Vagina (tissue), 2 donors: ENCODE measurements at places on chromosomes 4 and X.

DNA sequence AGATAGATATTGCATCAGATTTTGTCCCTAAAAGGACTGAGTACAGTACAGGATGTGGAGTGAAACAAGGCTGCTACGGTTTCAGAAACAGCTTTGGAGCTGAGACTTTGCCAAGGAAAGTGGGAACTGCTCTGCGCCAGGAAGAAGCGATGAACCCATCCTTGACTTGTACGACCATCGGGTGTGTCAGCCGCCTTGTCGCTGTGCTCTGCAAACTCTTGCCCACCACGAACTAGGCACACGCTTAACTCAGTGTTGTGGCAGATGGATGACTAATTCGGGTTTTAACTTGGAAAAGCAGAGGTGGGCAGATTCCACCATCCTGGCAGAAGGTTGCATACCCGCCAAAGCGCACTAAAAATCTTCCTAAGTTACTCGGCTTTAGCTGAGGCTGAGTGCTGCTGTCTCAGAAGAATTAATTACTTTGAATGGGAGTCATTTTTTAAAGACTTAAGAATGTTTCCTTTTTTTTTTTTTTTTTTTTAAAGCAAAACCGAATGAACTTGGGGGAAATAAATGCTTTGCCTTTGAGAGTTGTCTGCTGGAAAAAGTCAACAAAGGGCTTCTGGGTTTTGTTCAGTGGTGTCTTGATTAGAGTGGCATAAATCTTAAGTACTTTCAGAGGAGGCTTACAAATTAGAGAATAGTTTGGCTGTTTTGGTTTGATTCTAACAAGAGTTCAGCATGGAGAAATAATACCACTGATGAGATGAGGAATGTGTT lies 69.5 kb downstream of the SHROOM2 start:
- DNase-seq: no peak

DNA sequence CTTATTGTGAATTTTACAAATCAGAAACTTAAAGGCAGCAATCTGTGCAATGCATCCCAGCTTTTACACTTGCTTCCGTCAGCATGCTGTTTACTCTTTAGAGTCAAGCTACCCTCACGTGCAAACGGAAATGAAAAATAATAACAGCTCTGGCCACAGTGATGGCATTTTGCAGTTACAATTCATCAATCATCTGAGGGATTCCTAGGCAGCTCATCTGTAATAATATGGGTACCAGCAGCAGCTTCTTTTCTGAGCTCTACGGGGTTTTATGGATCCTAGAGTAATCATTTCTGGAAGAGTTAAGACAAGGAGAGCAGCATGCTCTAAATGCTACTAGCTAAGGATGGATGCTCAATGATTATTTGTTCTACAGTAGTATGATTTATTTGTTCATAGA lies 313.6 kb downstream of the AFF2 start:
- DNase-seq: no peak

GRCh38 chr4:37763831-37764230 lies 62.7 kb upstream of the PGM2 start:
- DNase-seq: no peak

GRCh38 chr4:44985938-44986337 lies 259.6 kb upstream of the GNPDA2 start:
- no peak for DNase-seq

- no peak for DNase-seq
Measured at GRCh38 chrX:20454117-20454516, 187.4 kb upstream of the RPS6KA3 start.

GRCh38 chrX:20527558-20528011 lies 260.9 kb upstream of the RPS6KA3 start:
- no peak for DNase-seq

DNA sequence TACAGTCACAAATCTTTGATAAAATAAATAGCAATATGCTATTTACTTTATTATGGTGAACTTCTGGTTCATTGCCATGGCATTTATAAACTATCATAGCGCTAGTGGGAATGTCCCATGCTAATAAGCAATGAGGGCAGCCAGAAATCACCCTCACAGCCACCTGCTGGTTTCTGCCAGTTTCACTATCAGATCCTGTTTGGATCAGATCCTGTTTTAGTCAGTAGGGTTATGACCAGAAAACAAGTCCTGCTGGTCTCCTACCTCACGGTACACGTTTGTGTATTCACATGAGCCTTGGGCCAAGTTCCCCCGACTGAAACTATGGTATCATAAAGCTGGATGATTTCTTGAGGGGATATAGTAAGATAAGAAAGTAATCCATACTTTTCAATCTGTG lies 17.7 kb downstream of the FOXR2 start:
- no peak for DNase-seq

DNA sequence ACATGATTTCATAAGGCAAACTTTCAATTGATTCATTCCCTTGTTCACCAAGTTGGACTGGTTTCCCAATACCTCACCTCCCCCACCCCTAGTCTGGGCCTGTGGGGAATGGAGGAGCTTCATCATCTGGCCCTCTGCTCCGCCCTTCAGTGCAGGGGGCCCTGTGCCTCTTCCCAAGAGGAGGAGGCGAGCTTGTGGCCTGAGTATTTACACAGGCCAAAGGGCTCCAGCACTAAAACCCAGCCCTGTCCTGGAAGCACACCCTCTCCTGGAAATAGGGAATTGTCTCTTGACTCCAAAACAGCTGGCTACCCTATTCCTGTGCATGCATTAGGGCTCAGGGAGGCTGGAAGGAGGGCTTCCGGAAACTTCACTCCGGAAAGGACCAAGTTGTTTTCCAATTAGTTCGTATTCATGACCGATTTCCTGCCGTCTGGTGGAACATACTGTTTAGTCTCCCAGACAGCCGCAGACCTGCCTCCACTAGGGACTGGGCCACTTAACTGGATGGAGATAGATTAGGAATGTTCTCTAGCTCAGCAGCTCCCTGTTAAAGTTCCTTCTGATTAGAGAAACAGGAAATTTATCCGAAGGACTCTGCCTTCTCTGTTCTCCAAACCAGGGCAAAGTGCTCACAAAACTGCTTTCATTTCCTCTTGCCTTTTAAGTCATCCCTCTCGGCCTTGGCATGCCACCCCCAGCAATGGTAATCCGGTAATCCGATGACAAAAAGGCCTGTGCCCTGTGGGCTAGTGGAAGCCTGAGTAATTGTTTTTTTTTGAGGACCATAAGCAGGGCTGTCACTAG lies 5.8 kb downstream of the SRPX2 start:
- peak; percentile 94 for DNase-seq

DNA sequence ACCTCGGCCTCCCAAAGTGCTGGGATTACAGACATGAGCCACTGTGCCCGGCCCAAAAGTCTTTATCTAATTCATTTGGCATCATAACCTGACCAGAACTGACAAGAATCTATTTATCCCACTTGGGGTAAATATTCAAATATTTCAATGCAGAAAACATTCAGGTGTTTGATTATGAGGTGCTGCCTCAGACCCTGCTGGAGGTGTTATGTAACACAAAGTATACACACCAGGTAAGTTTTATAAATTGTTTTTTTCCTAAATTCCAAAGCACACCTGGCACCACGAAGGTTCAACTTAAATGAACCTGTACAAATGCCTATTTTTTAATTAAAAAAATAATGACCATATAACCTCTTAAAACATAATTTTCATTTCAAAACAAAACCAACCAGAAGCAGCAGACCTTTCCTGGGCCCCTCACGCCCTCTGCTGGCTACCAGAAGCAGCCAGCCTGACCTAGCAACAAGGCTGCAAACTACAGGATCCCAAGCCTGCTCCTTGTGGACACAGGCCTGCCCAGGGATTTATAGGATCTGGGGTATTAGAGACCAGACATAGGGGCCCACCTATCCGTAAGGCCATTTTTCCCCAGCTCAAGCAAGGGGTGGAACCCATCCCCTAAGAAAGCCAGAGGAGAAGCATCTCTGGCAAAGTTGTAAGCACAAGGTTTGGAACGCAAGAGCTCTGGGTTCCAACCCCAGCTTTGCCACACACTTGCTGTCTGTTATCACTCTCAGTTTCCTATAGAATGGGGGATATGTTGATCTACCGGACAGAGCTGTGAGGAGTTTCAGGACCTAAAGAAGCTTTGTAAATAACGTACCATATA lies 11.7 kb downstream of the OTUD5 start:
- no peak for DNase-seq

DNA sequence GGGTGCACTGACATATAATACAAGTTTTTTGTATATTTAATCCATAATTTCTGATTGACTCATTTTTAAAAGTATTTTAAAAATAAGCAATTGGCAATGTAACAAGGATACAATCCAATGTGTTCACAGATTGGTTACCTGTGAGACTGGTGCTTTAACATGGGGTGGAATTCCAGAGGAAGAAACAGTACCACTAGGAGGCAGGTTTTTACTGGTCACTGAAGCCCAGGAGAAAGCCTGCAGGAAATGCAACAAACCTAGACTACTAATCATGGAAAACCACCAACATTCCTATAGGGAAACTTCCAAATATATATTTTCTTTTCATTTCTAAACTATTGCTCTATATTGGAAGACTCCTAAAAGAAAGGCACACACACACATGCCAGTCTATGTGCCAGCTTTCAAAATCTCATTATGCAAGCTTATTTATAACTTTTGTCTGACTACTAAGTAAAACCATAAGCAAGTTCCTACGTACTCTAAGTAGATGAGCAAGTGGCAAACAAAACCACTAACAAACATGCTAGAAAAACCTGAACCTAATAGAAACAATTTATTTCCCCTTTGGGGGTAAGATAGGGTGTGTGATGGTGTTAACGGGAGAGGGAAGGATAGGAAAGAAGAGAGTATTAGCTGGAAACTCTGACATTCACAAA lies 19.2 kb downstream of the G3BP2 start:
- DNase-seq: no peak

DNA sequence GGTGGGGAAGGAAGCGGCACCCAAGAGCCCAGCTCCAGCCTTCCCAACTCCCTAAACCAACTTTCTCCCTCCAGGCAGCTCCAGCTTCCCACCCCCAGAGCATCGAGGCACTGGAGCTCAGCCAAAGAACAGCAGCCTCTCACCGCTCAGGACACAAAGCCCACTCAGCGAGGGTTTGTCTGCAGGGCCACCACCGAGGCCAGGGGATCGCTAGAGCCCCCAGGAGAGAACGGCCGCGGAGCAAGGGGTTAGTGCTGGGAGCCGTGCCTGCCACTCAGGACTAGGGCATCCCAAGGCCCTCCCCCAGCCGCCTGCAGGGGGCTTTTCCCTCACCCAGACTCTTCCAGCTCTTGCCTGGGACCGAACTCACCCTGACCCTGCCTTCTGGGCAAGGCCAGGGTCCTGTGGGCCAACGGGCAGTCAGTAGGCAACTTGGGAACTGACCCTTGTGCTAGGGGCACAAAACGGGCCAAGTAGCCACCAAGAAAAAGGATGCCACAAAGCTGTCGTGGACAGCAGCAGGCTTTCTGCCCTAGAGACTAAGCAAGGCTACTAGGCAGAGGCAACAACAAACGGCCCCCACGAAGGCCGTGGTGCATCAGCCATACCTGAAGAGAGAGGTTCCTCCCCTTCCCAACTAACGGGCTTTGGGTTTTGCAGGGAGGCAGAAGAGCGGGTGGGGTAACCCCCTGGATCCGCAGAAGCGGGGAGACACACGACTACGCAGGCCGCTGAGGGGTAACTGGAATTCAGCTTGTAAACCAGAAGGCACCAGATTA lies 2.3 kb downstream of the HCFC1 start:
- no peak for DNase-seq

DNA sequence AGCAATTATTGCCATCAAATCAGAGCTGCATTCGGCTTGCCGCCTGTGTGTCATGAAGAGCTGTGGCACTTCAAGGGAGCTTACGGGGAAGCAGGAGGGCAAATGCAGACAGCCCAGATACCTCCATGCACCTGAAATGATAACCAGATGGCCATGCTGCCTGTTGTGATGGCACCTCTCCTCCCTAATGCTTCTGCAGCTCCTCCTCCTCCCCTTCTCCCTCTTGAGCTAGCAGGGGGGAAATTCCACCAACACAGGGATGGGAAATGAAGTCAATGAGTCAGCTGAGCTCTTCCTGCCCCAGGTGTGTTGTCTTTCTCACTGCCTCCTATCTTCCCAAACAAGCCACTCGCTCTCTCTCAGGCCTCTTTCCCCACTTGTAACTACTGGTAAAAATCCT lies 565.0 kb downstream of the BCOR start:
- DNase-seq: no peak

DNA sequence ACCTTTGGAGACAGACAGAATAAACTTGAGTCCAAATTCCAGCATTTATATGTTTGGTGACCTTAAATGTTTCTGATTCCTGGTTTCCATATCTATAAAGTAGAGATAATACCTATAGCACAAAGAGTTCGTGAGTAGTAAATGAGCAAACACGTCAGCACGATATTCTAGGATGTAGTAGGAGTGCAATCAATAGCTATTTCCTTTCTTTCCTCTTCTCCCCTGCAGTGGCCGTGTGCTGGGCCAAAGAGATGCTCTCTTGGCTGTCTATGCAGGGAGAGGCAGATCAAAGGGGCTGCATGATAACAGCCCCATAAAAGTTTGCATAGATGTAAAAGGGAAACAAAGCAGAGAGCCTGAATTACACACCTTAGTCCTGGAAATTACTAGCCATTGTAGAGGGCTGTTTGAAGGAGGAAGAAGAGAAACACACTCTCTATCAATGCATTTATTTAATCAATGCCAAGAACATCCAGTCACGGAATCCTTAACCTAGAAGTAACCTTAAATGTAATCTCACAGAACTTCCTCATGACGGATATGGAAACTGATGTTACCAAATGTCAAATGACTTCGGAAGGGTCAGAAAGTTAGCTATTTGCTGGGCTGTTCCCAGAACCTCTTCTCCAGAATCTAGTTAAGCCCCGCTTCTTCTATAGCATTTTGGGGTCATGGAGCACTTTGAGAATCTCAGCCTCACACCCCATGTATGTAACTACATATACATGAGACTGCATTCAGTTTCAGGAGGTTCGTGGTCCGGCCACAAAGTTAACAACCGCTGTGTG lies 35.5 kb upstream of the PLAC8 start:
- no peak for DNase-seq

DNA sequence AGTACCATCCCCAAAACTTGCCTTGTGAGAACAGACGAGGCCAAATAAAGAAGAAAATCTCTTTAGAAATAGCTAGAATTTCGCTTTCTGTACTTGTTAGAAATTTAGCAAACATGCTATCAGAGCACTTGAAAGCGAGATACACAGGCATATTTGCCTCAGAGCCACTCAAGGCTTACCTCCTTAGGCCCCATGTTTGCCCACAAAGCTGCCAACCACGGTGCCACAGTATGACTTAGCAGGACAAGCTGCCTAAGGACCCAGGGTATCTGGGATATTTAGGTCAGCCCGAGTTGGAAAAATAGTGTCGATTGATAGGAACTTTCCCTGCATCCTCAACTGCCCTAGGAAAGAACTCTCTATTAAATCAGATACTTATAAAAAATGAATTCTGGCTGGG lies 24.2 kb downstream of the NDNF start:
- DNase-seq: no peak
